Memory B cell (primary cell): ENCODE measurements at places on chromosomes 6 and 20.

- DNase-seq, result no peak
Observed at GRCh38 chr20:34524426-34524825, 8.2 kb downstream of the DYNLRB1 start.

- DNase-seq, result no peak
Observed at GRCh38 chr20:61896058-61896961, 169.4 kb downstream of the TAF4 start.

DNA sequence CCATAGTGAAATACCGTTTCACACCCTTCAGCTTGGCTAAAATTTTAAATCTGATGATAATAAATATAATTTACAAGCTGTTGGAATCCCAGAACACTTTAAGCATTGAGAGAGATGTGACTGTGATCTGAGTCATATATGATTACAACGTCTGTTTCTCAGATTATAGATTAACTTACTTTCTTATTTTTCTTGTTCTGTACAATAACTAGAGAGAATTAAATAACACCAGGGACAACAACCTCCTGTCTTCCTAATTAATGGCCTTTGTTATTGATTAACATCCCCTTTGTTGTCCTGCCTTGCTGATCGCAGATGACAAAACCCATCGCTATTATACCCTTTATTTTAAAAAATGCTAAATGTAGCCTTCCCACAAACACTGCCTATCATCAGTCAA is 87.8 kb upstream of the EZR start:
- DNase-seq, result no peak

DNA sequence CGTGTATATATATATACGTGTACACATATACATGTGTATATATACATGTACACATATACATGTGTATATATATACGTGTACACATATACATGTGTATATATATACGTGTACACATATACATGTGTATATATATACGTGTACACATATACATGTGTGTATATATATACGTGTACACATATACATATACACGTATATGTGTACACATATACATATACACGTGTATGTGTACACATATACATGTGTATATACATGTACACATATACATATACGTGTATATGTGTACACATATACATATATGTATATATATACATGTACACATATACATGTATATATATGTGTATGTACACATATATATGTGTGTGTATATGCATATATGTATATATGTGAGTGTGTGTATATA is 317.2 kb downstream of the LAMA2 start:
- no peak for DNase-seq

DNA sequence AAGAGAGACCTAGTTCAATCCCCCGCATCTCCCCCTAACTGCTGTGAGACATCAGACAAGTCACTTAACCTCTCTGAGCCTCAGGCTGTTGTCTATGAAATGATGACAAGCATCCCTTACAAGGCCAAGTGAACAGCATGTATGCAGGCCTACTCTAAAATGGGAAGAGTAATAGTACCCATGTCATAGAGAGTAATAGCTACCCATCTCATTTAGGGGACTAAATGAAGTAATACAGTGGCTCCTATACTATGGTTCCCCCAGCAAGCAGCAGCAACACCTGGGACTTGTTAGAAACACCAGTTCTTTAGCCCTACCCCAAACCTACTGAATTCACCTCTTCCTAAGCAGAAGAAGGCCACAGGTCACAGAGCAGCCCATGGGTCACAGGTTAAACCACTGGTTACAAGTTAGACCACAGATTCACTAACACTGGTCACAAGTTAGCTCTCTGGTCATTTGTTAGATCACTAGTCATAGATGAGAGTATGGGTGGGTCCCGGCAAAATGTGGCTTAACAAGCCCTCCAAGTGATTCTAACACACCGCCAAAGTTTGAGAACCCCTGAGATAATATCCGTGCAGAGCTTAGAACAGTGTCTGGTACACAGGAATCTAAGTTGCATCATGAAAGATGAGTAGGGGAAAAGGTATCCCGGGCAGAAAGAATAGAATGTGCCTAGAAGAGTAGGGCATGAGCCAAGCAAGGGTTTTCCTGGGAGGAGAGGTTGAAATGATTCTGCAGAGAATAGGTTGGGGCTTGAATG is 1.4 kb downstream of the DEFB124 start:
- no peak for DNase-seq

GRCh38 chr20:57061051-57061900 is 205.2 kb downstream of the BMP7 start:
- DNase-seq, result no peak

GRCh38 chr6:7193122-7193521 is 85.4 kb downstream of the RREB1 start:
- no peak for DNase-seq

GRCh38 chr20:13991311-13991710 is 897 bp upstream of the SEL1L2 start:
- no peak for DNase-seq

- DNase-seq, result no peak
Observed at GRCh38 chr6:14865531-14866100, 380.3 kb upstream of the JARID2 start.

GRCh38 chr6:141158740-141159139 is 974.0 kb upstream of the GJE1 start:
- DNase-seq, result no peak

- no peak for DNase-seq
Observed at GRCh38 chr6:19836799-19837510, at the start of gene ID4. TSS of gene ID4 (plus strand) at chr6:19837370. CDS start at chr6:19837755, 385 bp downstream.

DNA sequence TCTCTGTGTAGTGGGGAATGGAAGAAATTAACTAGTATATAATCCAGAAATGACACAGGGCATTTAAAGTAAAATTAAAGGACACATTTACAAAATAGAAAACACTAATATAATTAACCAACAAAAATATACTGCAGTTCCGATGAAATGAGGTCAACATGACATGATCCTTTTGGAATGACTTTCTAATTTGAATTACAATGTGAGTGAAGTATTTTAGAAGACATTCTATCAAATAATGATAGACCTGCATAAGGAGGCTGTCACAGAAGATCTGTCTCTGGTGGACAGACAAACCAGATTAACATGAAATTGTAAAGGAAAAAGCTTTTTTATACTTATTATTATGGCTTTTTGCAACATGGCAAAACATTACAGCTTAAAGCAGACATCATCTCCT is 100.6 kb upstream of the FAM184A start:
- DNase-seq, result no peak

- no peak for DNase-seq
Observed at GRCh38 chr20:39269493-39270217, 307.5 kb downstream of the DHX35 start.

DNA sequence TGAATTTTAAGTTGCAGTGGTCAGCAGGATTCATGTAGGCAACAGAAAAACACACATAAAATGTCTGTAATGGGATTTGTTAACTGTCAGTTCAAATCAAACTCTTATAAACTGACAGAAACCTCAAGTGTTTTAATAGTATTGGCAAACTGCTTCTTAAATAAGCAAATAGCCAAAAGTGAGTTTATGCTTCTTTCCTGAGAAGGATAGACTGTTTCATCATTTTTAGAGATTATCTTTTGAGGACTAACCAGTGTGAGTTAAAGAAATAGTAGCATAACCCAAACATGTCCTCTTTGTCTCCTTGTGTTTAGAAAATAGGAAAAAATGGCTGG is 68.0 kb downstream of the AIG1 start:
- no peak for DNase-seq

DNA sequence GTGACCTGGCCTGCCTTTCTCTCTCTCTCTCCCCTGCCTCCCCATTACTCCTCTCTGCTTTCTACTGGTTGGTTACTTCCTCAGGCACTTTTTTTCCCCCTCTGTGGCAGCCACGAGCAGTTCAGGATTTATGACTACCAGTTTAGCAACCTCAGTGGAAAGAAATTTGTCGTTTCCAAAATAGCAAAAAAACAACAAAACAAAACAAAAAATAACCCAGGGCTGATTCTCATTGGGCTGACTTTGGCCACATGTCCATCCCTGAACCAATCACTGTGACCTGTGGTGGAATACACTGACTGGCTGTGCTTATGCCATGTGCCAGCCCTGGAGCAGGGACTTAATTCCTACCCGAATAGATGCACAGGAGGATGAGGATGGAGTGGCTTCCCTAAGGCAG is 137.4 kb downstream of the TFAP2C start:
- DNase-seq, result no peak

- DNase-seq, result no peak
Observed at GRCh38 chr6:52139985-52140680, 46.0 kb upstream of the IL17A start.

DNA sequence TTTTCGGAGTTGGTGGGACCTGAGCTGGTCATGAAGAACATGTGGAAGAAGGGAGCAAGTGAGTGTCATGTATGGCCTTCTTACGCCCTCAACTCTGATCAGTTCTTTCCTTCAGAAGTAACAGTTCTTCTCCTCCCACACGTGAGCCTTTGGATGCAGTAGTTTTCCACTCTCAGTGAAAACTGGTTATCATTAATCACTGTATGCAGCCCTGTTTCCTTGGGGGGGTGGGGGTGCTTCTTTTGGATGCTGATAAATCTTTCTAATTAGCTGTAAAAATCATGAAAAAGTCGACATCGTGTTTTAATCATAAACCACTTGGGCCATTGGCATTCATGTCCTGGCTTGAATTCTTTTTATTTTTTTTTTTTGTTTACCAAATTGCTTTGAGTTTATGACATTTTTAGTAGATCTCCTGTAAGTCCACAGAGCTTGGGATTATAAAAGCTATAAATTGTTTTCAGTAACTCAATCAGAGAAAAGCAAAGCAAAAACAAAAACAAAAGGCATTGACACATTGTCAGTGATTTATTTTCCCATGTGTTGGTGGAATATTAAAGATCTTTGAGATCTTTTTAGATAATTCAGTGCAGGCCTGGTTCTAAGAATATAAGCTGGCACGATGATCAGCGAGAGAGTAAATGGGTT is 84.8 kb downstream of the TRMT11 start:
- DNase-seq, result no peak

GRCh38 chr20:53570446-53571276 is 23.0 kb downstream of the ZNF217 start:
- no peak for DNase-seq

GRCh38 chr6:36897609-36898008 is 11.9 kb downstream of the C6orf89 start:
- no peak for DNase-seq

GRCh38 chr6:135906542-135906941 is 55.0 kb downstream of the PDE7B start:
- DNase-seq, result no peak

DNA sequence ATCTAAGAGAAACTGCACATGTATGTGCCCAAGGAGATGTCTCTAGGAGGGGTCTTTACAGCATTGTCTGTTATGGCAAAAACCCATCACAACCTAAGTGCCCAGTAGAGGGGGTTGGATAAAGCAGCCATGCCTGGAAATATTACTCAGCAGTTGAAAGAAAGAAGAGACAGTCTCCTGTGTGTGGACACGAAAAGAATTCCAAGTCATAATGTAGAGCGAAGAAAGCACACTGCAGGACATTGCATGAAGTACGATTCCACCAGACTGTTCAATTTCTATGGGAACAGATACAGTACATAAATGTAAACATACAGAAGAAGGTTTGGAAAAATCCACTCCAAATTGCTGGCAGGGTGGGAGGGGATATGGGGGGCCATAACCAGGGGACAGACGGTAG is 7.3 kb upstream of the TGM2 start:
- no peak for DNase-seq

- no peak for DNase-seq
Observed at GRCh38 chr20:50015993-50016770, 33.4 kb downstream of the SNAI1 start.

DNA sequence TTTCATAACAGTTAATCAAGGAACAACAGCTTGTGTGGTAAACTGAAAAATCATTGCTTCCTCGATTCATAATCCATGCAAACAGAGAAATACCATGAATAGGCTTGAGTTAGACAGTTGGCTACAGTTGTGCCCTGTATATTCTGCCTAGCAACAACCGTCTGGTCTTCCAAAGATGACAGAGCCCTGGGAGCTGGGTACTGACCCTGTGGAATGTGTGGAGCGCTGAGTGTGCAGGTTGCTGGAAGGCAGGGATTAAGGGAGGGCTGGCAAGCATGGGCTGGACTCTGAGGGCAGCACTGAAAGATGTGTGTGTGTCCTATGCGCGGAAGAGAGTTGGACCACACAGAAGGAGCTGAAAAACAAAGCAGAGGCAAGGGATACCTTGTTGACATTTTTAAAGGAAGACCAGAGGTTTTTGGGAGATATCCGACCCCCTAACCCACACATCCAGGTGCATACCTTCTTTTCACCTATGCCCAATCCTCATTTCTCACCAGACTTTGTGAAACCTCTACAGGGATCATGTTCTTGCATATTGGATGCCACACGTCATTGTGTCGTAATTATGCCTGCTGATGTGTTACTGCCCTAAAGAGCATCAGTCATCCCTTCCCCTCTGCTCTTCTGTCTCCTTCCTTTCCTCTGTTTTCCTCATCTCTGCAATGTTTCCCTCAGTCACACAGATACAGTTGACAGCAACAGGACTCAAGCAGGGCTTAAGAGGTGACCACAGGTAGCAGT is 58.2 kb upstream of the VGLL2 start:
- no peak for DNase-seq

GRCh38 chr6:38476888-38477287 is 162.8 kb downstream of the BTBD9 start:
- no peak for DNase-seq

GRCh38 chr6:22043284-22043962 is 253.4 kb downstream of the PRL start:
- DNase-seq, result no peak

DNA sequence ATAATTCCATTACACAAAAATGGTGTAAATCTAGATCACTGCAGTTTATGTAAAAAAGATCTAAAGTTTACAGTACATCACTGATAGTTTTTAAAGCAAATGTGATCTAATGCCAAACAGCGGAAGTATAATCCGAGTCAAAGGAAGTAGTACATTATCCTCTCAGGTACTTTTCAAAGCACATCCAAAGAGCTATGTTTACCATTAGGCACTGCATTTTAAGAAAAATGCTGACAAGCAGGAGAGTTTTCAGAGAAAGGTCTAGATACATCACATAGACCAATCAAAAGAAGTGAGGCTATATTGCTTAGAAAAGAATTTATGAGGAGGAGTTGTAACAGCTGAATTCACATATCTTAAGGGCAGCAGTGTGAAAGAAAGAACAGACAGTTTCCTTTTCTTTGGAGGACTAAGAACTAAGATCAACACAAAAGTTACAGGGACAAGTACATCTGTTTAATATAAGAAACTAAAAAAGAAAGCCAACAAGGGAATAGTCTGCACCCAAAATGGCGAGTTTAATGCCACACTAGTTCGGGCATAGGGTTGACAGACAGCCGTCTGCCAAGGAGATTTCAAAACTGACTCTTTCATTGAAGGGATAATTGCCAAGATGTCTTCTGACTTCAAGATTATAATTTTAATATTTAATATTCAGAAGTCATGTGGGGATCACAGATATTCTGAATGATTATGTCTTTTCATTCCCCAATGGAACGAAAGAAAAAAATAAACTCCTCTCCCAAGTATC is 1.4 kb downstream of the ZNF184 start:
- no peak for DNase-seq
